ENCODE measurements at places on chromosomes 11 and 22.

DNA sequence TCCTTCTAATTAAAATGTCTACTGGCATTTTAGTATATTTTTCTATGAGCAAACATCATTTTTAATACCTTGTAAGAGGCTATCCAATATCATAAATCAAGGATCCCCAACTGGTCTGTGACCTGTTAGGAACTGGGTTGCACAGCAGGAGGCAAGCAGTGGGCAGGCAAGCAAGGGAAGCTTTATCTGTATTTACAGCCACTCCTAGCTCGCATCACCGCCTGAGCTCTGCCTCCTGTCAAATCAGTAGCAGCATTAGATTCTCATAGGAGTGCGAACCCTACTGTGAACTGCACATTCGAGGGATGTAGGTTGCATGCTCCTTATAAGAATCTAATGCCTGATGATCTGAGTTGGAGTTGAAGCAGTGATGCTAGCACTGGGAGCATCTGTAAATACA is 70.2 kb upstream of the CREB3L1 start:
- DNase-seq = no peak

DNA sequence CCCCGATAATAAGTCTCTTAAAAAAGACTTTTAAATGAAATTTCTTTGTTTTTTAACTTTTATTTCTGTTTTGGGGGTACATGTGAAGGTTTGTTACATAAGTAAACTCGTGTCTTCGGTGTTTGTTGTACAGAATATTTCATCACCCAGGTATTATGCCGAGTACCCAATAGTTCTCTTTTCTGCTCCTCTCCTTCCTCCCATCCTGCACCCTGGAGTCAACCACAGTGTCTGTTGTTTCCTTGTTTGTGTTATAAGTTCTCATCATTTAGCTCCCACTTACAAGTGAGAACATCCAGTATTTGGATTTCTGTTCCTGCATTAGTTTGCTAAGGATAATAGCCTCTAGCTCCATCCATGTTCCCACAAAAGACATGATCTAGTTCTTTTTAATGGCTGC is 1.6 kb upstream of the GSTP1 start:
- no peak for DNase-seq

DNA sequence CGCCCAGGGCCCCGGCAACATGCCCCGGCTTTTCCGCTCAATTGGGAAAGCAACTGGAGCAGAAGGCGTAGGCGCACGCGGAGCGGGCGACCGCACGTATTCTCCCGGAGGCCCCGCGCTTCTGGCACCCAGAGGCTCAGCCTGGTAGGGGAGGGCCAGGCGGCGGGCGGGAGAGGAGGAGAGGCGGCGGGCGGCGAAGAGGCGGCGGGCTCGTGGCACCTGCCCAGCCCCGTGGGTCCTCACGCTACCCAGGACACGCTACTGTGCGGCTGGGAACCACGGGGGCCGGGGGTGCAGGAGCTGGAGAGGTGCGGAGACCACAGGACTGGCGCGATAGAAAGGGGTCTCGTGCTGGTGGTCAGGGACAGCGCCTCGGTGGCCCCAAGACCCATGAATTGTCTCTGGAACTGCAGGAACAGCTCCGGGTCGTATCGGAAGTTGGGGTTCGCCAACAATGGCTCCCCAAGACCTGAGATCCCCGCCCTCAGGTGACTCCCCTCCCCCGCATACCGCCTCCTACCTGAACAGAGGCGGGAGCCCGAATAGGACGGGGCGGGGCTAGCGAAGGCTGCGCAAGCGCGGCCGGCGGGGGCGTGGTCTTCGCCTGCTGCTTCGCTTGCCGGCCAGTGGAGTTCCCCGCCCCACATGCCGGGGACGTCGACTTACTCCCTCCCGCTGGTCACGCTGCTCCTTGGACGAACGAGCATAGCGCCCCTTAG is at the start of gene SLC37A4:
Gene SLC37A4 (minus strand): TSS at position 549 of the 719 bp plus-strand sequence.
- DNase-seq = peak; percentile 99

DNA sequence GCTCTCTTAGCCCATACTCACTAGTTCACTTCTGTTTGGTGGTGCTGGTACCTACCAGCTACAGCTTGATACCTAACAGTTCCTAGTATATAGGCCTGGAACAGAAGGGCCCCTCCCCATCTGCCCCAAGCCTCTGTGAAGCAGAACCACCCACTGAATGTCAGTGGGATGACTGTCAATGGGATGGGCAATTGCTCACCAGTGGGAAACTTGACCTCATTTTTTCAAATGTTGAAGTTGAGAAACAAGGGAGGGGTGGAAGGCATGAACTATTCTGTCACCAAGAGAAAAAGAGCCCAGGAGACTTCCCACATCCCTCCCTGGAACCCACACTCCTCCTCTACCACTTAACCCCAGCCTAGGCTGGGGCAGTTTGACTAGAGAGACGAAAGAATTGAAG is at the start of gene NLRP10:
Gene NLRP10 (minus strand): TSS at position 62 of the 400 bp plus-strand sequence. CDS start 1,952 bp downstream, outside the sequence.
- DNase-seq = no peak

DNA sequence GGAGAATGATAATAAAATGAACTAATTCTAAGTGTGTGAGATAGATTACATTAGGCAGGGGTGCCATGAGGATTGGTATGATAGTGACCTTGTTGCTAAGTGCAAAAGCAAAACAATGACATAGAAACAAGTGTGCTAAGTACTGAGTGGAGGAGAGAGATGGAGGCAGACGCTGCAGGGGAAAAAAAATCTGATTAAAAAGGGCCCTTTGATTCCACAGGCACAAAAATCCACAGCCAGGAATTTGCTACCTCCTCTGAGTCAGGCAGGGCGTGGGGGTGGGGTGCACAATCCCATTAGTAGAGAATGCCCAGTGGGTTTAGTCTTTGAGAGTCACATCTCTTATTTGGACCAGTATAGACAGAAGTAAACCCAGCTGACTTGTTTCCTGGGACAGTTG is at the start of gene CNTF:
Gene CNTF (plus strand): TSS at position 322 of the 400 bp plus-strand sequence. CDS start 88 bp downstream, outside the sequence.
- no peak for DNase-seq

GRCh38 chr22:44587737-44588310 is 89.8 kb upstream of the RTL6 start:
- DNase-seq = no peak

DNA sequence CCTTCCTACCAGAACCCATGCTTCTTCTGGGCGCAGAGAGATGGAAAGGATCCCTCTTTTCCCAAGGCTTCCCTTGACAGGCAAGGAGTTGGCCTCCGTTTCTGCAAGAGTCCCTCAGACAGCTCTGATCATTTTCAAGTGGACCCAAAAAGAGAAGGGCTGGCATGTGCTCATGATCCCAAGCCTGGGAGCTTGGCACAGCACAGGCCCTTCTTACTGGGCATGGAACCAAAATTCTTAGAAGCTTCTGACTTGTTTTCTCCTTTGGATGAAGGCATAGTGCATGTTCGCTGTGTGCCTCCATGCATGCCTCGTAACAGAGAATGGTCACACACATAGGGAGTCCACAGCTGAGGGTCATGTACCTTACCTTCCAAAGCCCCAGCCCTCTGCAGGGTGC is 449.6 kb downstream of the MIAT start:
- DNase-seq = no peak

- peak; percentile 51 for DNase-seq
These were observed 546 bp downstream of the GNB1L start for GRCh38 chr22:19853879-19854777.

- DNase-seq = no peak
These were observed 50.7 kb downstream of the SYN3 start for GRCh38 chr22:33007485-33007884.

DNA sequence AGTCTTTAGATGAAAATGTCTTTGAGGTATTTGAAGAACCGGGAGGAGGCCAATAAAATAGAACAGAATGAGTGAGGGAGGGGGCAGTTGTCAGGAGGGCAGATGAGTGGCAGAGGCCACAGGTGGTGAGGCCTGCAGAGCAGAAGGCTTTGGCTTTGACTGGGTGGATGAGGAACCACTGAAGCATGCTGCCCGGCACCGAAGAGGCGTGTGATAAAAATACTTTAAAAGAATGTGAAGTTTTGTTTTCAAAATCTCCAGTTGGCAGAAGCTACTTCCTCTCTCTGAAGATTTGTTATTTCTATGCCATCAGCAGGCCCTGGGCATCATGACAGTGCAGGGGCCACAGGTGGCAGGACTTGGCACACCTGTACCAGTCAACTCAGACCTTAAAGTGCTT is 6.3 kb downstream of the MS4A12 start:
- DNase-seq = no peak

- DNase-seq = no peak
These were observed 107.4 kb downstream of the SERGEF start for GRCh38 chr11:17905477-17905876.

All from aorta (tissue), 5 donors.